ENCODE measurements at places on chromosomes 3 and 15.

DNA sequence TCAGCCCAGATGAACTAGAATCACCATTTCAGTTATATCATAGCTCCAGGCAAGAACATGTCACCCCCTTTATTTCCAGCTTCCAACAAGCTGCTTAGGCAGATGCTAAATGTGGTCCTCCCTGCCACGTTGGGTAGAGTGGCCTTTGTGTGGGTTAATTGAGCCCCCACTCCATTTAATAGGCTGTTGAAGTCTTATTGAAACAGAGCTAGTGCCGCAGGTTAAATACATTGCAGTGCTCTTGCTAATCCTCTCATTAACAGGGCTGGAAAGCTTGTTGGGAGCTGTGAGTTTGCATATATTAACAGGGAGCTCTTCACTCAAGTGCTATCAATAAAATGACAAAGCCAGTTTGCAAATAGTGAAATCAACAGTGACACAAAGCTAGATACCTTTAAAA, 248.4 kb upstream of the CMC1 start:
- DNase-seq: no peak

DNA sequence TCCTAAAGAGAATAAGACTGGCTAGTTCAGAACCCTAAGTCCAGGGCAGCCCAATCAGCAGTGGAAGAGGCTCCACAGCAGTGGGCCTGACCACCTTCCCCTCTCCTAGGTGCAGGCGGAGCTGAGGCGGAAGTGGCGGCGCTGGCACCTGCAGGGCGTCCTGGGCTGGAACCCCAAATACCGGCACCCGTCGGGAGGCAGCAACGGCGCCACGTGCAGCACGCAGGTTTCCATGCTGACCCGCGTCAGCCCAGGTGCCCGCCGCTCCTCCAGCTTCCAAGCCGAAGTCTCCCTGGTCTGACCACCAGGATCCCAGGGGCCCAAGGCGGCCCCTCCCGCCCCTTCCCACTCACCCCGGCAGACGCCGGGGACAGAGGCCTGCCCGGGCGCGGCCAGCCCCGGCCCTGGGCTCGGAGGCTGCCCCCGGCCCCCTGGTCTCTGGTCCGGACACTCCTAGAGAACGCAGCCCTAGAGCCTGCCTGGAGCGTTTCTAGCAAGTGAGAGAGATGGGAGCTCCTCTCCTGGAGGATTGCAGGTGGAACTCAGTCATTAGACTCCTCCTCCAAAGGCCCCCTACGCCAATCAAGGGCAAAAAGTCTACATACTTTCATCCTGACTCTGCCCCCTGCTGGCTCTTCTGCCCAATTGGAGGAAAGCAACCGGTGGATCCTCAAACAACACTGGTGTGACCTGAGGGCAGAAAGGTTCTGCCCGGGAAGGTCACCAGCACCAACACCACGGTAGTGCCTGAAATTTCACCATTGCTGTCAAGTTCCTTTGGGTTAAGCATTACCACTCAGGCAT, 33.7 kb downstream of the VIPR1 start:
- no peak for DNase-seq

DNA sequence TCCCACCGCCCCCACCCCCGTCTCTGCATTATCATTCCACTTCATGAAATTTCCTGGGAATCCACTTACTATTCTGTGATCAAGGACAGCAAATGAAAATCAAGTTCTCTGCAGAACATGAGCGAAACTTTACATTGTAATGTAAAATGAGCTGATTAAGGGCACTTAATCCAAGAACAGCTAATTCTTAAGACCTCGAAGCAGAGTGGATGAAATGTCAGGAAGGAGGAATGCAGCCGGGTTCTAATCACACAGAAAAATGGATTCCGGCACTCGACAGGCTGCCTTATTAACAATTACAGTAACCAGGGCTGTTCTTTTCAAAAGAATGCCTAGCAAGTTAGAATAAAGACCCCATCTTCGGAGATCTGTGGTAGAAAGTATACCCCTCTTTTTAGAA, 57.5 kb downstream of the RFTN1 start:
- DNase-seq: no peak

DNA sequence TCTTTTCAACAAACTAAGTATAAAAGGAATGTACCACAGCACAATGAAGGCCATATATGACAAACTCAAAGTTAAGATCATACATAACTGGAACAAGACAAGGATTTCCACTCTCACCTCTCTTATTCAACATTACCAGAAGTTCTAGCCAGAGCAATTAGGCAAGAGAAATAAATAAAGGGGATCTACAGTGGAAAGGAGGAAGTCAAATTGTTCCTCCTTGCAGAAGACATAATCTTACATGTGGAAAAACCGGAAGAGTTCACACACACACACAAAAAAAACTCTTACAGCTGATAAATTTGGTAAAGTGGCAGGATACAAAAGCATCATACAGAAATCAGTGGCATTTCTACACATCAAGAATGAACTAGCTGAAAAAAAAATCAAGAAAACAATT, 277.9 kb downstream of the MCTP2 start:
- no peak for DNase-seq

DNA sequence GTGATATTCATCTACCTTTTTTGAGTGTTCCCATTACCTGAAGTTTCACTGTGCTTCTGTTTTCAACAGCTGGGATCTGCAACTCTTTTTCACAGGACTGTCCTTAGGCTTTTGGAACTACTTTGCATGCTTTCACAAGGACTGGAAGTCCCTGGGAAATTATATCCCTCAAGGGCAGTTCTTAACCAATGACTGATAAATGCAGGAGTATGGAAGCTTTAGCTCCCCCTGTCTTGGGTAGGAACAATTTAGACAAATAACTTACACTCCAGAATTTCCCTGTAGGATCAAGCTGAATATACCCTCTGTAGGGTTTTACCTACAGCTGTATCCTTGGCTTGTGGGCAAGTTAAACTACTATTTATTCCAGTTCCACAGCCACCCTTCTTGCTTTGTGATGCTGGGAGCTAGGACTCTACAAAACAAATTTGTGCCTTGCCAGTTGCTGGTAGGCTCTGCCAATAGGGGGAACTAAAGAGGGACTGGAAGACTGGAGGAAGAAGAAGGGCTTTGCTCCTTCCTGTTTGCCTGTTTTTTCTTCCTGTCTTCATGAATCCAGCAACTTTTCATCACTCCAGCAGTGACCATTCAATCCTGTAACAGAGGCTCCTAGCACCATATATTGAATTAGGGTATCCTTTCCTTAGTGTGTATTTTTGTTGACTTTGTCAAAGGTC, 6.8 kb upstream of the ZNF280D start:
- no peak for DNase-seq

GRCh38 chr15:73981761-73982221, 10.3 kb downstream of the STOML1 start:
- DNase-seq: no peak

DNA sequence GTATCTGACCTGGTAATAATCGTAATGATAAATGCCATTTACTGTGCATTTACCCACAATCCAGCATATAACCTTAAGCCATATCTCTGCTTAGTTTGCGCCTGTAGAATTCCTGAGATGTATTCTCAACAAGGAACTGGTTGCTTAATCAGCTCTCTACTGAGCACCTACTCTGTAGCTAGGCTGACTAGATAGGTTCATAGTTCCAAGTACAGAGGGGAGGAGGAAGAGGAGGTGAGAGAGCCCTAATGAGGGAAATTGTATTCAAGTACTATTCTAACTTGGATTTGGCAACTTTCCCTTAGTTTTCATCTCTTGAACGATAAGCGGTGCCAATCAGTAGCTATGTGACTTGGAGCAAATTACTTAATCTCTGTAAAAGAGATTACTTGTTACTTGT, 5.6 kb upstream of the AKAP13 start:
- no peak for DNase-seq

DNA sequence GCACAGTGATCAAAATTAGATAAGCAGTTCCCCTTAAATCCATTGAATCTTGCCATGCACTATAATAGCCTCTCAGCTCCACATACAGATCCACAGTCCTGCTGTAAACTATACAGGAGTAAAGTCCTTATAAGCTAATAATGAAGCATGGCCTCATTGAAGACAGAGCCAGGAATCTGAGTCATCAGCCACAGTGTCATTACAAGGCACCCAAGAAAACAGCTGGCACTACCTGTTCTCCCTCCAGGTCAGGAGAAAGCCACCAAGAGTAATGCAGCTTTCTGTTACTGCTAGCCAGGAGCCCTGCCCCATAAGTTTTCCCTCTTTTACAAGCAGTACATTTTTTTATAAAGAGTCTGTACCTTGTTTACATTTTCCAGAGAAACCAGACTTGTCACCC, 27.3 kb downstream of the WDR49 start:
- no peak for DNase-seq

DNA sequence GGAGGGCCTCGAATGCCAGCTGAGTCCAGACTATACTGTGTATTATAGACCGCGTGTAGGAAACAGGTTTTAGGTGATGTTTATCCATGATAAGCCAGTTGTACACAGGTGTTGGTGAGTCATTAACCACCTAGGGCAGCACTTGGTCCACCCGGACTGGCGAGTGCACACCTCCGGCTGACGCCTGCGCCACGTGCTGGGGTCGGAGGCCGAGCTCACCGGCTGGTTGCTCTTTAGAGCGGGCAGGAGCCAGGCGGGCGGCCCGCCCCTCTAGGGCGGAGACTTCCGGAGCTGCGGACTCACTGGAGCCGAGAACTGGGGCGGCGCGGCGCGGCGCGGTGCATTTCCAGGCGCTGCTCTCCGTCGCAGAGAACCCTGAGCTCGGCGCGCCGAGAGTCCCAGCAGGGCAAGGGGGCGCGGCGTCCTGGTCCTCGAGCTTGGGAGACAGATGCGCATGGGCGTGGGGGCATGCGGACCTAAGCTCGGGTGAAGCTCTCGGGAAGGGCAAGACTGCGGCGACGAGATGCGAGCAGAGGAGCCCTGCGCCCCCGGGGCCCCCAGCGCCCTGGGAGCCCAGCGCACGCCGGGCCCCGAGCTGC, at the start of gene ESYT3:
Gene ESYT3, plus strand, starts transcription at position 341 of the 599 bp plus-strand sequence. Its CDS starts 183 bp downstream, at position 524.
- DNase-seq: no peak

DNA sequence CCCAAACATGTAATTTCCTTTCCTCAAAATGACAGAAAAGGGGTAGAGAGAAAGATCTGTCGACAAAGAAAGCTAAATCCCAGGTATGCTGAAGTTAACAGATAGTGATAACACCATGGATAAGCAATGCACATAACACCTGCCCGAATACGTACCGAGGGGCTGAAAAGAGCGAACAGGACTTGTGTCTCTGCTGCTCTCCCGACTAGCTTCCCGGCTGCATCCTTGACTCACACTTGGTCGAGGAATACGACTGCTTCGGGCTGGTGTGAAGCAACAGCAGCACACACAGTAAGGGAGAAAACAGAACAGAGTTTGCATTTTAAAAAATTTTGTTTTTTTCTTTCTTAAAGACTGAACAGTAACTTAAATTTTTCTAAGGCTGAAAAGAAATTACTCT, 136.4 kb downstream of the CLASP2 start:
- no peak for DNase-seq

GRCh38 chr3:150931745-150932144, 26.5 kb upstream of the MINDY4B start:
- DNase-seq: no peak

DNA sequence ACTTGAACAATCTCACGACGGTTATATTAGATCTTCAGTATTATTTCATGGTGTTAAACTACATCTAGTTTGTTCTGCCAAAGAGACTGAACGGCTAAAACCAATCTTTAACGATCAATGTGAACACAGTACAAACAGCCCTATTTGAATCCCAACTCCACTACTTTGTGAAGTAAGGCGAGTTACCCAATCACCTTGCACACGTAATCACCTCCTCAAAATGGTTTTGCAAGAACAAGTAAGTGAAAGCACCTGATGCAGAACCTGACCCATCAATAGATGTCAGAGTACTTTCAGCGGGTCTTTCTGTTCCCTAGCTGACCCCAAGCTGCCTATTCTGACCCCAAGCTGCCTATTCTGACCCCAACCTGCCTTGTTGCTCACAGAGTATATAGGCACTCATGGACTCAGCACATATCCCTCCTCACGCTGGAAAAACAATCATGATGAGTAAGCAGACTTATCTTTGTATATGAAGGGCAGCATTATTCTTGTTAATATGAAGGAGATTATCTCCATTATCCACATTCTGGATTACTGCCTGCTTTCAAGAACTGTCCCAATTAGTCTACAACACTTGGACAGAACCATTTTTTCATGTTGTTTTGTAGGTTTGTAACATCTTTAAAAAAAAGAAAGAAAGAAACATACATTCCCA, 3.7 kb downstream of the KPNA1 start:
- DNase-seq: no peak

- peak; percentile 21 for DNase-seq
These were observed 117.6 kb upstream of the EIF1B start for GRCh38 chr3:40191850-40192448.

DNA sequence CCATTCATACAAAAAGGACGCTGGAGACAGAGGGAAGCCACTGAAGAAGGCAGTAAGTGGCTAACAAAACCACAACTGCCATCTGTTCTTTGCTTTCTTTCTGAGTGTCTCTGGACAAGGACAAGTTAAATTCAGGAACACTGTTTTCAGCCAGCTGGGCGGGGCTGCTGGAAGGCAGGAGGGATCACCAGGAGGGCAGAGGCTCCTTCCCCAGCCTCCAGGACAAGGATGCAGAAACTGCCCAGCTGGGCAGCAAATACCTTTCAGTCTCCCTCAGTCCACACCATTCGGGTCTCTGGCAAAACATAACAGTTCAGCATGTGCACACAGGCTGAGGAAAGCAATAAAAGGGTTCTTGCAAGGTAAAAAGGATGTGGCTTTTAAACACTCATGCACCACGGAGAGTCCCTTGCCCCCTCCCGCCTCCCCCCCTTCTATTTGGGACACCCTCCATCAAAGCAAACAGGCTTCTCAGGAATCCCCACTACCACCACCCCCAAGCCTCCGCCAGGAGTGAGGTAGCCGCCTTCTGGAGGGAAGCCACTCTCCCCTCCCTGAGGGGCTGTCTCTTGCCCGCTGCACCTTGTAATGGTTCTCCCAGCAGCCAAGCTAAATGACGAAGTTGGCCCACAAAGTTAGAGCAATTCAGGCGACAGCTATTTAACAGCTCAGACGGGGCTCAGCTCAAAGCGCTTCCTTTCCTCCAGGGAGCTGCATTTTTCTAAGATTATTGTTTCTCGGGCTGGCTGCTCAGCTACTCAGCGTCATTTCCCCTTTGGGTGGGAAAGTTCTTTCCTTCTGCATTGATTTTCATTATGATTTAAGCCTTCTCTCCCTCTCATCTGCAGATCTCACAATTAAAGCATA, 3.8 kb downstream of the HEG1 start:
- DNase-seq: peak; percentile 79

- DNase-seq: no peak
These were observed 1.2 kb upstream of the FAM81A start for GRCh38 chr15:59436774-59437141.

DNA sequence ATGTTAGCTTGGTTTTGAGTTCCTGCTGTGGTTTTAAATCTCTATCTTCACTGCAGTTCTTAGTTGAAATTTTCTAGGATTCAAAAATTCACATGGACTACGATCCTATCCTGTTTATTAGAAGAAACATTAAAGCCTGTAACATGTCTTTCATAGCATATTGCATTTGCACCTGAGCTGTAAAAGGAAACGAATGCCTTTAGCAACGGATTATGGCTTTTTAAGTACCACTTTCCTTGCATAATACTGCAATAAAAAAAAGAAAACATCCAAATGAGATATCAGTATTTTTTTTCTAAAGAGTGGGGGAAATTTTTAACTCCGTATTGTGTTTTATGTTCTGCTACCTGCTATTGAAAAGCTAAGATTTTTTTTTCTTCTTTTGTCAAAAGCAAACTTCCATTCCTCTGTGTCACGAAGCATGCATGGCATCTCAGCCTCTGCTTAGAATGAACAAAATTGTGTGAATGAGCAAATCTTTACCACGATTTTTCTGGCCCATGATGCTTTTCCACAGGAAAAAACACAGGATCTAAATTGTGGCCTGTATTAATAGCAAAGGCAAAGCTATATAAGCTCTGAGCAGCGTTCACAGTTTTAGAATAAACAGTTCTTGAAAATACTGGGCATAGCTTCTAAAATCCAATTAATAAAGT, 110.0 kb upstream of the CDIN1 start:
- DNase-seq: peak; percentile 42

GRCh38 chr3:39718674-39719595, 90.5 kb upstream of the MYRIP start:
- peak; percentile 32 for DNase-seq

Measured in fibroblast of skin of left quadriceps (primary cell).